ENCODE measurements at places on chromosomes 2 and 18.
A peak's percentile ranks its signal among the peaks of the same experiment; 100 is the strongest.

- no peak for DNase-seq
Observed at GRCh38 chr2:224570328-224570993, 14.7 kb downstream of the CUL3 start.

GRCh38 chr2:128259585-128259984, 59.1 kb downstream of the HS6ST1 start:
- no peak for DNase-seq

GRCh38 chr2:161423421-161424393, 7.6 kb downstream of the TBR1 start:
- no peak for DNase-seq

- DNase-seq, result no peak
Observed at GRCh38 chr18:11826836-11827235, 24.4 kb upstream of the CHMP1B start.

- no peak for DNase-seq
Observed at GRCh38 chr18:11785444-11786055, 65.7 kb upstream of the CHMP1B start.

GRCh38 chr2:86500325-86501083, 59.3 kb downstream of the KDM3A start:
- DNase-seq, result no peak

- DNase-seq, result no peak
Observed at GRCh38 chr2:101030866-101031554, 28.9 kb downstream of the RPL31 start.

DNA sequence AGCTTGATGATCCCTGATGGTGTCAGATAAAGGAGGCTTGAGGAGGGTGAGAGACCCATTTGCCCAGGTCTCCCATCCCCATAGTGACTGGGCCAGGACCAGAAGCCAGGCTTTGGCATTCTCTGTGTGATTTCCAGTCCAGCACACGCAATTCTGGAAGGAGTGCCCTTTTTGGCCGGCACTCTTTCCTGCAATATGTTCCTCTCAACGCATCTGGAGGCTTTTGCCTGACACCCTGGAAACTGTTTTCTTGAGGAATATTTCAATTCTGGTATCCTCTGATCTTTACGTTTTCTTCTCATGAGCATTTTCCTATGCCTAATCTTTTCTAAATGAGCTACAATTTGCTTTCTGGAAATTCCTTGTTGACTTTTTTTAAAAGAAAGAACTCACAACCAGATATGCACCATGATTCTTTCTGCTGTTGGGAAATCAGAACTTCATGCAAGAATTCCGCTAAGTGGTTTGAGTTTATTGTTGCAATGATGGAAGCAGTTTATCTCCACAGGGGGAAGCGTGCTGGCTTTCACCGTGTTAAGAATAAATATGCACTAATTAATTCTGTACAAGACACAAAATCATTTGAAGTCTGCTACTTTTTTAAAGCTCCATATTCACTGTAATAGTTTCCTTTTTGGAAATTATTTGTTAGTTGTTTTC, 143.7 kb downstream of the NAPG start:
- no peak for DNase-seq

- DNase-seq, result no peak
Observed at GRCh38 chr2:119721462-119721861, 38.3 kb upstream of the PTPN4 start.

DNA sequence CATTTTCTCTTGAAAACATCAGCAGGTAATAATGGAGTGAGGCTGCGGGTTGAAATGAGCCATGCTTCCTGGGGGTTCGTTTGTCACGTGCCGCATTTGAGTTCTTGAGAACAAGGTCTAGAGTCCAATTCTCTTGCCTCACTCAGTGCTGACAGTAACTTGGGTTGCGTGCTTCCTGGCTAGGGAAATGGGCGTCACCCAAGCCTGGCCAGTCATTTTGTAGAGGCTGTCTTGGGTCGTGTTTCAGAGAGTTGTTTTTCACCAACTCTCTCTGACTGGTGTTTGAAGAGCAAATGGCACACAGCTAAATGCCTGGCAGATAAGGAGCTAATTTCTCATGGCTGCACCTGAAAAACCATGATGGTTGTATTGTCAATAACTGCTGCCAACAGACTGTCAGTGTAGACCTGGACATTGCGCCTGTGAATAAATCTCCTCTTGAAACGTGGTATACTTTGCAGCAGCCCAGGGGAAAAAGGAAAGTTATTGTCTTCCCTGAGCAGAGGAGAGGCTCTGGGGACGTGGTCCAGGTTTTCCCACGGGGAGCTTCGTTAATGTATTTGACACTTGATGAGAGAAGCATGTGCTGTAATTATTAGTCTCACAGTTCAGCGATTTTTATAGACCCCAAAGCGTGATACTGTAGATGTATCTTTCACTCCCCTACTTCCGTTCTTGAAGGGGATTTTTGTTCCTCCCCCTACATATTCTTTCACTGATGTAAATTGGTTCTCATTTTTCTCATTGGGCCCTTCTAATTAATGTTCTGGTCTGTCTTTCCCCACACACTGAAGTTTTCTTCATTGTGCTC, 196.0 kb downstream of the FHOD3 start:
- DNase-seq, result no peak

- no peak for DNase-seq
Observed at GRCh38 chr2:170247333-170247732, 69.4 kb downstream of the MYO3B start.

GRCh38 chr2:189569295-189569910, 11.2 kb downstream of the SLC40A1 start:
- no peak for DNase-seq

DNA sequence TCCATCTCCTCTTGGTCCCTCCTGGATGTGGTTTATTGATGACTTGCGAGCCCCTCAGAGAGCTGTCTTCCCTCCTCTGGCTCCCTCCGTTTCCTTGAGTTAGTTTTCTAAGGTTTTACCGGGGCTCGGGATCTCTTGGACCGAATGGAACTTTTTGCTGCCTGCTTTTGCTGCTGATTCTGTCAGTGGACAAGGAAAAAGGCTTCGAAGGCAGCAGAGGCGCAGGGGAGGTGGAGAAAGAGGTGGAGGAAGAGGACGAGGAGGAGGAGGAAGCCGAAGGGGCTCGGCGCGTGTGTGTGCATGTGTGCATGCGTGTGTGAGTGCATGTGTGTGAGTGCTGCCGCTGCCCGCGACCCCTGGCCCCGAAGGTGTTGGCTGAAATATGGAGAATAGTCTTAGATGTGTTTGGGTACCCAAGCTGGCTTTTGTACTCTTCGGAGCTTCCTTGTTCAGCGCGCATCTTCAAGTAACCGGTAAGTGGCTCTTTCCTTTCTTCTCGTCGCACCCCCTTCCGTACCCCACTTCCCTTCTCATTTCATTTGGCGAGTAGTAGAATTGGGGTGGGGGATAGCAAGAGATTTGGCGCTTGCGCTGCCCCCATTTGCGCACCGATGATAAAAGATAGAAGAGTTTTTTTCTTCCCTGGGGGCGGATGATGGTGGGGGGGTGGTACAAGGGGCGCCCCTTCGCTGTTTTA, 557 bp downstream of the DCC start:
- DNase-seq, result no peak

DNA sequence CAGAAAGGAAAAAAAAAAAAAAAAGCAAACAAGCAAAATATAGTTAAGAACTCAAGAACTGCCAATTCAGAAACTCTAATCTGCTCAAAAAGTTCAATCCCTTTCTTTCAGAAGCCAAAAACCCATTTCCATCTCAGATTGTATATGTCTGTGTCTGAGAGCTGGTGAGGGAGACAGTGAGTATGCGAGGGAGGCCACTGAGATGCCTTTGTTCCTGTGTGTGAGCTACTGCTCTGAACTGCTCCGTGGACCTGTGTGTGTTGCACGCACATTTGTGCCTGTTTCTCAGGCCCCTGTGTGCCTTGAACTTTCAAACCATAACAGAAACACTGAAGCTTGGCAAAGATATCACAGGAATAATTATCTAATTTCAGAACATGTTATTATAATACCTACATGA, 2.5 kb upstream of the PKDCC start:
- no peak for DNase-seq

GRCh38 chr2:217799563-217800432, 203.0 kb downstream of the TNS1 start:
- no peak for DNase-seq

DNA sequence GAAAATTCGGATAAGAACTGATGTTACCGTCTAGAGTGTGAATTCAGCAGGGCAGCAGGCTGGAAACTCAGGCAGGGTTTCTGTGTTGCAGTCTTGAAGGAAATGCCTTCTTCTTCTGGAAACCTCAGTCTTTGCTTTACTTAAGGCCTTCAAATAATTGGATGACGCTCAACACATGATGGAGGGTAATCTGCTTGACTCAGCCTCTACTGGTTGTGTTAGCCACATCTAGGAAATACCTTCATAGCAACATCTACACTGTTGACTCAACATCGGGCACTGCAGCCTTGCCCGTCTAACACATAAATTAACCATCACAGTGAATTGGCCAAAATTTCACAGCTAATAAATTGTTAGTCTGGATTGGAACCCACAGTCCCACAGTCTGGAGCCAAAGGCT, 37.2 kb downstream of the YPEL5 start:
- no peak for DNase-seq

- no peak for DNase-seq
Observed at GRCh38 chr18:53417003-53417402, 807.5 kb downstream of the MBD2 start.

- no peak for DNase-seq
Observed at GRCh38 chr18:62621546-62621945, 93.8 kb upstream of the PHLPP1 start.

DNA sequence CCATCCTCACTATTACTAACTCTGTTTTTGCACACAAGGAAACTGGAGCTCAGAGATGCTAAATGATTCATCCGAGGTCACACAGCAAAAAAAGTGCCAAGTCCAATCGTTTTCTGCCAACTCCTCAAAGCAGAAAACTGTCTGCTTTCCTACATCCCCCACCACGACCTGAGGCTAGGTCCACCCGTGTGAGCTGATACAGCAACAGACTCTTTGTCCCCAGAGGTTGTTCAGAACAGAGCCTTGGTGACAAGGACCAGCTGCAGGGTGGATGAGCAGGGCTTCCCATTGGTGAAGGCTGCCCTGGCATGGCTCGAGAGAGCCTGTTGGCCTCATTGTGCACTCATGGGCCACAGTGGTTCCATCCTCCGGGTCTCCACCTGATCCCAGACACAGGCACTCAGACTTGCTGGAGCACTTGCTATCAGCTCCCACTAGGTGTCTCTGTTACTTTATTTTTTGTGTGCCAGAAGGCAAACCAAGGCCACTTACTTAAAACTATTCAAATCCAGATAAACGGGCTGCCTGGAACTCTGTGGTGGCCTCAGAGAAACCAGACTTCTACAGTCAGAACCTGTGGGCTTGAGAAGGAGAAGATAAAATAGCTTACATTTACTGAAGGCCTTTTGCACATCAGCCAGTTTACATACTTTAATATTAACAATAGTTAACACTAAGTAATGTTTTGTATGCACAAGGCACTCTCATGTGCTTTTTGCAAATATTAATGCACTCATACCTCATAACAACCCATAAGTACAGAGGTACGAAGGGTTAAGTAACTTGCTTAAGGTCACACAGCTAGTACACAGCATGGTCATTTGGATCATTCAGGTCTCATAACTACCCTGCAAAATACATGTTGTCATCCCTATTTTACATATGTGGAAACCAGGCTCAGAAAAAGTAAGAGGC, 62.9 kb upstream of the CTIF start:
- DNase-seq, result peak; percentile 21

DNA sequence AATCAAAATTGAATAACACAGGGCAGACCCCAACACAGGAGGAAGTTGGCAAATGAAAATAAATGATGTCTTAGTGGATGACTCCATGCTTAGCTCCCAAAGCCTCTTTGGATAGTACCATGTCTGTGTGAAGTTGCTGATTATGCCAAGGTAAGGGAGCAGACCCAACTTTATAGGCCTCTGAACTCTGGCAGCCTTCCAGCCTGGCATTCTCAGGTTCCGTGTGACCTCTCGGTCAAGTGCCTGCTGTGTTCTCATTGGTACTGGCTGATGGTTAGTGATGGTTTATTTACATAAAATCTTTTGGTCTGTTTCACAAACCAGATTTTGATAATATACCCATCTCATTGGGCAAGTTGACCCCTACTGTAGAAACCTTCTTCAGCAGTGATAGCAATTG, 112.2 kb upstream of the TTC39C start:
- no peak for DNase-seq

DNA sequence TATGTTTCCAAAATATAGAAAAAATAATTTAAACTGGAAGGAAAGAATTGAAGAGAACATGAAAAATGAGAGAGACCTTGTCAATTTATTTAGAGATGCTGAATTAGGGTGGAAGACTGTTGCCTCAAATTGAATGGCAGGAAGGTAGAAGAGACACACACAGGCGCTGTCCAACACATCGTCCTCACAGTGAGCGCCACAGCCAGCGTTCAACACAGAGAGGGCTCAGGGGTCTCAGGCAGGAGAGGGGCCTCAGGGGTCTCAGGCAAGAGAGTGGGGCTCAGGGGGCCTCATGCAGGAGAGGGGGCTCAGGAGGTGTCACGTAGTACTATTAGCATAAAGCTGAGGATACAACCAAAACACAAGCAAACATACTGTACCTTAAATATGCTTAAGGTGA, 65.7 kb downstream of the TMEM18 start:
- no peak for DNase-seq

DNA sequence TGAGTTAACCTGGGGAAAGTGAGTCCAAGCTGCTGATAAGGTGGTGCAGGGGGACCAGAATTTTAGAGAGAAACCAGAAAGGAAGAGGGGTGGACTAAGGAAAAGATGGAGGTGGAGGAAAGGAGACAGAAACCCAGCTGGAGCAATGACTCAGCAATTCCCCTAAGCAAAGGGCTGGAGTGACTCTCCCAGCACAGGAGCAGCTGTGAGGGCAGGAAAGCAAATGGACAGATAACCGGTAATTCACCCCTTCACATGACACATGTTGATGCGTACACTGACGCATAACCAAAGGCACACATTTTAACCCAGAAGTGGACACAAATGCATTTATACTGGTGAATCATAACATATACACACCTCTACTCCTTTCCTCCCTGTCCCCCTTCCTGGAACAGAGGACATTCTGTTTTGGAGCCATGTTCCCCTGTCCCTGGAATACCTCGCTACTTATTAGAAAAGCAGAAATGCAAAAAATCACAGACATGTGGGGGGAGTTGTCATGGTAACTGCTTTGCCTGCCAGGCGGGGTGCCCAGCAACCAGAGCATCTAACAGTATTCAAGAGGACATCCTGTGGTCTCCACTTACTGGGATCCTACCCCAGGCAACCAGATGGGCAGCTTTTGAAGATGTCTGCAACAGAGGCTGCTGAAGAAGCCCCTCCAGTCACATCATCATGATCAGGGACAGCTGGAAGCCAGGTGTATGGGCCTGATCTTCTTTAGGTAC, 4.7 kb downstream of the CDK5R2 start:
- DNase-seq, result no peak

DNA sequence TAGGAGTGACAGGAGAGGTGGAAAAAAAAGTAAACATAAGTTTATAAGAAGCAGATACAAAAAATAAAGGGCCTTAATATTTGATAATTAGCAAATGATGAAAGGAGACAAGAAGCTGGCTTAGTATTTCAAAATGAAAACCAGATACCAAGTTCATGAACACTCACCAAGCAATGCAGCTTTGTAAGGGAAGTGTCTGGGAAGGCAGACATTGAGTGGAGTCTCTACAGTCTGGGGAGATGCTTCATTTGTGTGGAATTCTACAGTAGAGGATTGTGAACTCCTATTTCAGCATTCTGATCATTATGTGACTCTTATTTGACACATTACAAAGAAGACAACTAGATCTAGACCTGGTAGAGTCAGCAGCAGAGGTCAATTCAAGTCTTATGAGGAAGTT, 1072.7 kb downstream of the DSC3 start:
- no peak for DNase-seq

- no peak for DNase-seq
Observed at GRCh38 chr18:74589021-74589420, 8.6 kb upstream of the ZNF407 start.

- DNase-seq, result no peak
Observed at GRCh38 chr2:72008608-72009007, 139.1 kb downstream of the CYP26B1 start.

GRCh38 chr2:202717598-202718310, 83.0 kb downstream of the FAM117B start:
- DNase-seq, result no peak
